Muscle of leg (tissue), 16 donors: ENCODE measurements at places on chromosomes 2 and 18. TPM values are rescaled to one million over a fixed set of nuclear protein-coding genes. Genes with fewer than 3 reads are reported as not detected.

DNA sequence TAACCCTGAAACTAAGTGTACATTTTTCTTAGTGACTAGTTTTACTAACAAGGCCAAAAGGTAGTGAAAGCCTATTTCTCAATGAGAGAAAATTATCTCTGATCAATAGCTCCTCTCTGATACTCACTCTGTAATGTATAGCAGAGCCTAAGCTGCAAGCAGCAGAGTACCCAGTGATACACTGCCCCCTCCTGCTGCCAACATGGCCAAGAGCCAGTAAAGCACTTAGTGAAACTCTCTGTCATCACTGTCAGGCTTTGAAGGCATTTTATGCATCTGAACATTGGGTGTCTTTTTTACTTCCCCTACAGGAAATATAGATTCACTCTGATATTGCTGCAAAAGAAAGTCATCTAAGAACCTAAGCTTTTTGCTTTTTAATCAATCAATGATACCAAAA is 784.1 kb upstream of the CDH7 start:
- peak; percentile 20 for DNase-seq

DNA sequence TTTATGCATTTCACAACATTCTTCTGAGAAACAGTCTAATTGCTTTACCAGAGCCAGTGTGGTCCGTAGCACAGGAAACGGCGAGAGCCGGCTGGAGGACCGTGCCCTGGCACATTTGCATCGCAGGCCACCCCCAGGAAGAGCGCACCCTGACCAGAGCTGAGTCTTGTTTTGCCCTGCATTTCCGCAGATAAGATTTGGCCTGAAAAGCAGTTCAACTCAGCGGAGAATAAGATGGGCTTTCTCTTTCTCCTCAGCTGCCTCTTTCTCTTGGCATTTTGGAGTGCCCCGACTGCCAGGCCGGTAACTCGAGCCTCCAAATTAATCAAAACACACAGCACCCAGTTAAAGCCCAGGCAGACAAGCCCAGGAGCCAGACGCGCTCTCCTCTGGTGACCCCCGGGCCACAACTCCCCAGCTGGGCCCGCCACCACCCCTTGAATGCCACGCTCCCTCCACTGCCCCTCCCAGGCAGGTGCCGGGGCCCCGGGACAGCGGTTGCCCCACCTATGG is 464 bp downstream of the COL4A4 start:
- DNase-seq = peak; percentile 7

DNA sequence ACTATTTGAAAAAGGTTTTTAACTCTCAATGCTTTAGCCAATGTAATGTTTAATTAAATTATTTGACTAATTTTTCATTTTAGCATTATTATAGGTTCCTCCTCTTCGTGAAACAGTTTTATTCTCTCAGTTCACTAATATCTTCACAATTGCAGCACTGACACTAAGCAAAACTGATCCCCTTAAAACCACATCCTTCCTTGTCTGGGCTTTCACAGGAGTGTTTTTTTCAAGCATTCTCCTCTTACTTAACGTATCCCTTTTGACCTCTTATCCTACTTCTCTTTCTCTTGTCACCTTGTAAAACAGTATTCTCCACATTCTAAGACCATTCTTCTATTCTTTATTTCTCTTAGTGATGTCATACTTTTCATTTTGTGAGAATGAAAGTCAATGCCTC is 112.8 kb downstream of the DSC3 start:
- no peak for DNase-seq

DNA sequence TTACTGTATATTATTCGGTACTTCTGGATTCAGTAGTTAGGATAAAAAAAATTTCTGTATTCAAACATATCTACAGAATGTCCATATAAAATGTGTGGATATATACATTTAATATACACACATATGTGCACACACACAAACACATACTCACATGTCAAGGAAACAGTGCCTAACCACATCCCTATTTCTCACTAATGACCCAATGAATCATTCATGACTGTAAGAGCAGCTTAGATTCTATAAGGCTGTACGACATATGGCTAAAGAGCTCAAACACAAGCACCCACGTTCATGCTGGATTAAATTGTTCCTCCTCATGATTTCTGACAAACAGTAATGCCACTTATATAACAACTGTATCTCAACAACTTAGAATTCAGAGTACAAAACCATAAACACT is 457.3 kb downstream of the ADCYAP1 start:
- no peak for DNase-seq

- no peak for DNase-seq
These were observed 226.4 kb upstream of the DSEL start for GRCh38 chr18:67742954-67743353.

The XPO1 gene
- 183 TPM for total RNA-seq

GRCh38 chr2:101121174-101121573 is 30.0 kb downstream of the TBC1D8 start:
- DNase-seq = no peak

DNA sequence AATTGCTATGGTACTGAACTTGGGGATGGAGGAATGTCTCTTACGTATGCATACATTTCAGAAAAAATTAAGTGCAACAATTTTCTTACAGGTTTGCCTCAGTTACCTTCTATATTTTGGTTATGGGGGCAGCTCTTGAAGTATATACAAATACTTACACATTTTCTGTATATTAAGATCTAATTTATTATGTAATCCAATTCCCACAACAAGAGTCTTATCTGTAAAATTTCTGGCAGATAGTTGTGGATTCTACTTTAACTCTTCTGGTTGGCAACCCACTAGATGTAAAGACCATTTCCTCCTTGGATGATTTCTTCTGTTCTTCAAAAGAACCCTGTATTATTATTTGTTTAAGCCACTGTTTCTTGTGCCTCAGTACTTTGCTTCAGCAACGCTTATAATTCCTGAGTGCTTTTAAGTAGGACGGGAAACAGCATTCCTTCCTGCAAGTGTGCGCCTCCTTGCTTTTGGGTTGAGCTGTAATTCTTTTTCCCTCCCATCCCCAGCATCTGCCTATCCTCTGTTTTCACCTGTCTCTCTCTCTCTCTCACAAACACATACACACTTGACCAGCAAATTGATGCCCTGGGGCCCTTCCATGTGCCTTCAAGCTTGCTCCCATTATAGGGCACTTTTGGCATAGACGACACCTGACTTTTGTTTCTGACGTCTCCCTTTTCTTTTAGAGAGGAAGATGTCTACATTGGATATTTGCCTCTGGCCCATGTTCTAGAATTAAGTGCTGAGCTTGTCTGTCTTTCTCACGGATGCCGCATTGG is 61.4 kb downstream of the ACSL3 start:
- DNase-seq = no peak

DNA sequence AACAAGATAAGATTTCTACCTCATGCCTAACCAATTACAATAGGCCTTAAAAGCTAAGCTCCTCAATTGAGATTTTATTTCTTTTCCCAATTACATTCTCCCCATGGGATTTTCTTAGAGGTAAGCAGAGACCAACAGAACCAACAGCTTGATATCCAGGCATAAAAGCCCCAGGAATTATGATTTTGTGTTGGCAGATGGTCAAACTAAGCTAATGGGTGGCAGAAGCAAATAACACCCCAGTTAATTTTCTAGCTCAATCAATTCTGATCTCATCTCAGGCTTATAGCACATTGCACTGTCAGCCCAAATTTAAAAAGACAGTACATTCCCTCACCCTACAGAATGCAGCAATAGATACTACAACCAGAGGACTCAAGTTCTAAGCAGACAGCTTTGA is 156.4 kb downstream of the NRXN1 start:
- no peak for DNase-seq

The DLGAP1 gene
- 2.8 TPM for total RNA-seq

The POTEC gene
- total RNA-seq = not detected

The NABP1 gene
- 8.8 TPM for total RNA-seq

The FKBP7 gene
- 69.3 TPM for total RNA-seq

The POMC gene
- 3.5 TPM for total RNA-seq

DNA sequence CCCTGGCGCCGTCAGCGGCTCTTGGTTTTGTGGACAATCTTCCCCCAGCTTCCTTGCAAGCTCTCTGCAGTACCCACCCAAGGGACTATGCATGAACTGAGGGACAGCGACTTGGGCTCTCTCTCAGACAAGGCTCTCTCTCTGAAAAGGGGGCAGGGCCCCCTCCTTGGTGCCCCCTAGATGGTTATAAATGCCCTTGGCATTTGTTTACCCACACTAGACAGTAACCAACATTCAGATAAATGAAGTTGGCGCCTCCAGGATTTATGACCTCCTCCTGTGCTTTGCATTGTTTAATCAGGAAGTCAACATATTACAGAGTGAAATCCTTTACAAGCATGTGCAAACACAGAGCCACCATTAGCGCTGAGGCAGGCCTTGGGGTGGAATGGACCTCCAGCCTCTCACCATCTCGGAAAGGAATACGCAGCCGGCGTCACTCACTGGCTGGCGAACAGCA is 547.4 kb upstream of the ID2 start:
- DNase-seq = no peak

The GAL3ST2 gene
- 0.09 TPM for total RNA-seq

GRCh38 chr2:19611491-19612332 is 253.3 kb upstream of the OSR1 start:
- DNase-seq = no peak

GRCh38 chr2:173419506-173419905 is 64.8 kb downstream of the CDCA7 start:
- DNase-seq = no peak

The PIAS2 gene
- total RNA-seq = 30.4 TPM

The C18orf63 gene
- not detected for total RNA-seq

DNA sequence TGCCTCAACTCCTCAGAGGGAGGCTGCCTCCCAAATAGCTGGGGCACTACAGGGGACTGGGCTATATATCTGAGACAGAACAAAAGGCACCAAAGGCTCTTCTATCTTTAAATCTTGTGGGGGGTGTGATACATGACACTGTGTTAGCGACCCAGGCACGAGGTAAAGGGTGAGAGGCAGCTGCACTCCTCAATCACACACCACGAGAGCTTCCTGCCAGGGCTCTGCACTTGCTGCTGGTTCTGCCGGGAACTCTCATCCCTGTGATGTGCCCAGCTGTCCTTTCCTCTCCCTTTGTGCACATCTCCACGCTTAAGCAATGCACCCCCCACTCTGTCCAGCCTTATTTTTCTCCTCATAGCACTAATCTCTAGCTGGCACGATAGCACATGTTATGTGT is 32.4 kb downstream of the NPC1 start:
- peak; percentile 80 for DNase-seq

GRCh38 chr2:172200495-172201085 is 97.9 kb upstream of the DLX2 start:
- no peak for DNase-seq

GRCh38 chr2:17667898-17668297 is 85.7 kb downstream of the SMC6 start:
- no peak for DNase-seq

DNA sequence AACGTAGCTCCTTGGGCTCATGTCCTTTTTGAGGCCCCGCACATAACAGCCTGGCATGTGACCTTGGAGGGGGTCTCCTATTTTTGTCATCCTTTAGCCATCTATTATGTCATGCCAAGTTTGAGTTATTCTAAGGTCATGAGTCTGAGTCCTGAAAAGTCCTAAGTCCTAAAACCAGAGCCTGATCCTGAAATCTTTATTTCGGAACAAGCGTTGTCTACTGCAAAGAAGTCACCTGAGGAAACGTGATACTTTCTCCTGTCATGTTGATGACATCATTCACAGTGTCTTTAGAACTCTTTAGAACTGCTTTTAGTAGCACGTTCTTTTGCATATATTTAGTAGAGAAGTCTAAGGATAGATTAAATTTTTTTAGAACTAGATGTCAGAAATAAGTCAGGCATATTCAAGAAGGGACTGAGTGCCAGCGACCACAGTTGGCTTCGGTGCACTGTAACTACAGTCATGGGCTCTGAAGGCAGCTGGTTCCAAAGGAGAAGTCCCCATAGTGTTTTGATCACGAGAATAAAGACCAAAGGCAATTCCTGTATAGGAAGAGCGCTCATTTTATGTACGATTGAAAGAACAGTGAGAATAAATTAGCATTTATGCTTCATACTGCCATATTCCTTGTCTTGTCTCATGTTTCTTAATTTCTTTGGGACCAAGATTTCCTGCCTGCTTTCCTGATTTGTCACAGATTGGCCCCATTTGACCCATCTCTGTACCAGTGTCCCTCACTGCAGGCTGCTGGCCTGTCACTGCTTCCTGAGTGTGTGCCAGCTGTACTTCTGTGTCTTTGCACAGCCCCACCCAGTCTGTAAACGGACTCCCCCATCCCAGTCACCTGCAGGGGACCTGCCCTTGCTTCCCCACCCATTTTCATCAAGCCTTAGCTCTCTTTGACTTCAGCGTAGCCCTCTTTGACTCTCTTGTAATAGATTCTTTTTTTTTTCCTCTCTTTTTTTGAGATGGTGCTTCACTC is 75.8 kb downstream of the ASAP2 start:
- DNase-seq = no peak

The VSNL1 gene
- total RNA-seq = 2.3 TPM

The EPB41L3 gene
- 80.6 TPM for total RNA-seq

The ANKRD29 gene
- 4.0 TPM for total RNA-seq

GRCh38 chr2:134269972-134270735 is 16.3 kb downstream of the MGAT5 start:
- peak; percentile 53 for DNase-seq

DNA sequence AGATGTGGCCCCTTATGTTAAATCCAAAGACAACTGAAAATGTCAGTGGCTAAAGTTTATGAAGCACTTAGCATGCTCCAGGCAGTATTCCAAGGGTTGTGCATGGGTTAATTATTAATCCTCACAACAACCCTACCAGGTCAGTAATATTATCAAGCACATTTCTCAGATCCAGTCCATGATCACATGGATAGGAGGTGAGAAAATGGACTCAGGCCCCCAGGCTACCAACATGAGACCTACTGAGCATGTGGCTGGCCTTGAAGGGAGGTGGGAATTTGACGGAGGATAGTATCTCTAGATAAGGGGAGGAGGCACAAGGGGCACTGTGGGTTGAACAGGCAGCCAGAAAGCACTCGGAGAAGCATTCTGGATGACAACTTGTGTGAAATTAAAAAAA is 412.0 kb downstream of the MEIS1 start:
- no peak for DNase-seq

GRCh38 chr2:220915092-220915623 is 656.9 kb downstream of the EPHA4 start:
- no peak for DNase-seq

The SETBP1 gene
- total RNA-seq = 20.5 TPM

GRCh38 chr2:69046221-69046662 is 33.3 kb downstream of the ANTXR1 start:
- DNase-seq = no peak

The GDF7 gene
- total RNA-seq = 0.62 TPM

DNA sequence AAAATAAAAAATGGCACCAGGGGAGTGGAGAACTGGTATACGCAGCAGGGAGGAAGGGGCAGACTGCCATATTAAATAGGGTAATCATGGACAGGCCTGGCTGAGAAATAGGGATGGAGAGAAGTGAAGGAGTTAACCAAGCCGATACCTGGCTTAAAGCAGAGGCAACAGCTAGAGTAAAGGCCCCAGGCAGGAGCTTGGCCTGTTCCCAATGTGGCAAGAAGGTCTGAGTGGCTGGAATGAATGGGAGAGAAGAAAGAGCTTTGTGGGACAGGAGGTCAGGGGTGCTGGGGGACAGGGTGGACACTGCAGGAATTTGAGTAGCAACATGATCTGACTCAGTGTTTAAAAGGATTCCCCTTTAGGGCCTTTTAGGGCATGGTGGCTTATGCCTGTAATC is 15.9 kb upstream of the AGFG1 start:
- DNase-seq = no peak

The IL1R1 gene
- total RNA-seq = 7.5 TPM

GRCh38 chr2:42327125-42327524 is 33.9 kb downstream of the COX7A2L start:
- no peak for DNase-seq

The ASB18 gene
- total RNA-seq = 4.7 TPM
